Activated naive CD4-positive, alpha-beta T cell treated with anti-CD3 and anti-CD28 coated beads, Interleukin-2, amount 50 U/mL, for 72 hours (primary cell): ENCODE measurements at places on chromosomes 1 and 21. TPM values are rescaled to one million over a fixed set of nuclear protein-coding genes. Genes with fewer than 3 reads are reported as not detected.

SHE gene
- not detected for total RNA-seq

TNFSF4 gene
- total RNA-seq: 3.0 TPM

RIPPLY3 gene
- total RNA-seq: 0.18 TPM

ATP1A2 gene
- not detected for total RNA-seq

PLXNA2 gene
- total RNA-seq: 0.39 TPM

RGS1 gene
- total RNA-seq: 9.0 TPM

PLD5 gene
- total RNA-seq: not detected

SLC26A9 gene
- not detected for total RNA-seq
